Hindlimb muscle (tissue), 1 donor: ENCODE measurements at places on chromosomes 5 and 9. TPM values are rescaled to one million over a fixed set of nuclear protein-coding genes. Genes with fewer than 3 reads are reported as not detected.

- no peak for DNase-seq
Observed at GRCh38 chr9:70015099-70015498, 28.5 kb upstream of the MAMDC2 start.

GRCh38 chr5:178286226-178287090 is 53.9 kb upstream of the PHYKPL start:
- DNase-seq, result no peak

- no peak for DNase-seq
Observed at GRCh38 chr5:125558466-125558865, 812.0 kb upstream of the ZNF608 start.

- DNase-seq, result no peak
Observed at GRCh38 chr9:32360983-32361673, 23.3 kb upstream of the ACO1 start.

GRCh38 chr5:135173662-135174290 is 139.7 kb upstream of the PITX1 start:
- DNase-seq, result no peak

DNA sequence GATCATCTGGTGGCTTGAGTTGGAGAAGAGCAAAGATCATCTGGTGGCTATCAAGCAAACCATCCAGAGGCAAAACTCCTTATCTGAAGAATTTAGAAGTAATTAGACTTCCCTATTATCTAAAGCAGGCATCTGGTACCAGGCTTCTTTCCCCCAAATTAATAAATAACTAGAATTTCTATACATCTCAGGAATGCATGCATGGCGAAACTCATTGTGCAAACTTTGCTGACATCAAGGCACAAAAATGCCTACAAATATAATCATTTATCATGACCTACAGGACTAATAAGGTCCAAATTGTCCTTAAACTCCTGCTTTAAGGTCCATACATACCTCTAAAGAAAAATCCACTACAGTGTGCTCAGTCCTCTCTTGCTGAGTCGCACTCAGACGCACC is 6.0 kb downstream of the OR13D1 start:
- DNase-seq, result no peak

- no peak for DNase-seq
Observed at GRCh38 chr5:5044247-5044840, 95.8 kb upstream of the ADAMTS16 start.

- DNase-seq, result no peak
Observed at GRCh38 chr9:101578378-101578777, 16.4 kb downstream of the PPP3R2 start.

- no peak for DNase-seq
Observed at GRCh38 chr5:107028938-107029337, 641.8 kb downstream of the EFNA5 start.

GRCh38 chr9:23302281-23302680 is 523.8 kb downstream of the ELAVL2 start:
- no peak for DNase-seq

The ARHGEF28 gene
- polyA plus RNA-seq, result 3.0 TPM

The KIF20A gene
- polyA plus RNA-seq, result 17.5 TPM

The MYOT gene
- 268 TPM for polyA plus RNA-seq
